ENCODE measurements at places on chromosomes 13 and 19. TPM values are rescaled to one million over a fixed set of nuclear protein-coding genes. Genes with fewer than 3 reads are reported as not detected.

ARMC6 gene
- total RNA-seq: 32.3 TPM

MBD3L3 gene
- total RNA-seq: not detected

ZNF737 gene
- 64.0 TPM for total RNA-seq

DNA sequence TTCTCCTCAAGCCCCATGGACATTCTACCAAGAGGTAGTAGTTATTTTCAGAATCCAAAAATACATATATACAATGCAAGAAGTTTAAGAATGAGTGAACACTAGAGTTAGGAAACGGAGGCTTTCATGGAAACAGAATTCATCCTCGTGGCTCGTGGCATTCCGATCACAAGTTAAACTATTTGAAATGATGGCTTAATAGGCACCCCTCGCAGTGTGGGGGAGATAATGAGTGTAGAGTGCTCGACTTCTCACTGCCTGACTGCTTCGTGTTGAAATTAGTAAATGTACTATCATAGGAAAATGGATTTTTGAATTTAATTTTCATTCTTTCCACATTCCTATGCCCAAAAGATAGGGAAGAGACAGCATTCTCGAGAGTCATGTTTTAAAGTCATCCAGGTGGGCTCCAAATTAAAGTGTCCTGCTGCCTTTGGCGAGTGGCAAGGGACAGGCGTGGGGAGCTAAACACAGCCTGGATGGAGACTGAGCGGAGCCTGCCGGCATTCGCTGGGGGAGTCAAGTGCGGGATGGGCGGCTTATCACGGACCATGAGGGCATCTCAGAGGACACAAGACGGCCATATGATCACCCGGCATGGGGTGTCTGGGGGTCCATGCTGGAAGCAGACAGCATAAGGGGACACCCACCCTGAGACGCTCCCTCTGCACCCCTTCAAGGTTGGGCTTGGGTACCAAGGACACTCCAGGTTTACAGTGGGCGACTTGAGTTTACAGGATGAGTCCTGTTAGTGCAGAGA lies 165.2 kb downstream of the TEX29 start:
- DNase-seq: no peak

DNA sequence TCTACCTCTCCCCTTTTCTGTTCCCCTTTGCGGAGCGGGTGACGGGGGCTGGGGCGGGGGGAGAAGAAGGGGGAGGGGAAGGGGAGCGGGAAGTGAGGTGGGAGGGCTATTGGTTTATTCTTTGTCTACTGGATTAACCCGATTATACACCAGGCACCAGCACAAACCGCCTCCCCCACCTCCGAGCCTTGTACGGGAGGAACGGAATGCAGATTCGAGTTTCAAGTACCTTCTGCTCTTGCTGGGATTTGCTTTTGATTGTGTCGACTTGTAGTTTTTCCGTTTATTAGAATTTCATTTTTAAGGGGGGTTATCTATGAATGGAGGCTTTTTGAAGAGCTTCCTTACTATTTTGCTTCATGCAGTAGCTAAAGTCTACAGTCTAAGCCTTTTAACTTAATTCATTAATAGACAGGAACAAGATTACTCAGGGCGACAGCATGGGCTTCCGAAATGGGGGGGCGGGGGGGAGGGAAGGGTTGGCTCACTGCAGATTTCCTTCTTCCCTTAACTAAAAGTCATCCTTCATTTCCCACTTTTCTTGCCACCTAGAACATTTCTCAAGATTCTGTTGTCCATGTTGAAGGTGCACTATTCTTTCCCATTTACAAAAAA lies 937 bp upstream of the SPRY2 start:
- peak; percentile 30 for DNase-seq
